ENCODE measurements at places on chromosomes 3 and 15. TPM values are rescaled to one million over a fixed set of nuclear protein-coding genes. Genes with fewer than 3 reads are reported as not detected.

The ARHGEF26 gene
- total RNA-seq: 4.7 TPM

DNA sequence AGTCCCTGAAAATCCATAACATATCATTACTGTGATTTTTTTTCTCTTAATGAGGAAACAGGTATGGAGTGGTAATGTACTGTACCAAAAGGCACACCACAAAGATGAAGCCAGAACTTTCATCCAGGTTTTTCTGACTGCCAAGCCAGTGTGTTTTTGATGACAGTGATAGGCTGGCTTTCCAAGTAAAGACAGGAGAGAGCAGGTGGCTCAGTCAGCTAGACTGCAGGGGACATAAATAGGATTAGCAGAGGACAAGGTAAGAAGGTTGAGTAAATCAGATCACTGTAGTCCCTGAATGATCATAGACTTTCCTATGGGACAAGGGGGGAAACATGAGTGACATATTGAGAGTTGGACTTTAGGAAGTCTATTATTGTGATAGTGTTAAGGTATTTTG, 127.9 kb downstream of the GADL1 start:
- no peak for ATAC-seq

GRCh38 chr3:141243271-141243707, 11.7 kb downstream of the PXYLP1 start:
- ATAC-seq: no peak

The LRRIQ4 gene
- not detected for total RNA-seq

The HMG20A gene
- total RNA-seq: 12.6 TPM

The CCR8 gene
- total RNA-seq: 0.16 TPM

The CHRNA7 gene
- total RNA-seq: 0.76 TPM

The ITIH4 gene
- total RNA-seq: 2.1 TPM

DNA sequence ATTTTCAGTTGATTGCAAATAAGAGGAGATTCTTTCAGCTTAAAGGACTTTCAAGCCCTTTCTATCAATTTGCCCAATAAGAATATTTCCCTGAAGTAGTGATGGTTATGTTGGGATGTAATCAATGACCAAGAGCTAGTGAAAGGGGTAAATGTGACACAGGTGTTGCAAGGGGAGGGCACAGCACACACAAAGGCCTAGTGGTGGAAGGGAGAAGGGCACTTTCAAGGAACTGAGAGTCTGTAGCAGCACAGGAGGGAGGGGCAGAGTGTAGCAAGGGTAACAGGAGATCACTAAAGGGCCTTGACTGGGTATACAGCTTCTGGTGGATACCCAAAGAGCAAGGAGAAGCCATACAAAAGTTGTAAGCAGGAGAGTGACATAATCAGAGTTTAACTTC, 217.8 kb upstream of the ARHGEF26 start:
- ATAC-seq: no peak

The LRTM1 gene
- total RNA-seq: not detected

DNA sequence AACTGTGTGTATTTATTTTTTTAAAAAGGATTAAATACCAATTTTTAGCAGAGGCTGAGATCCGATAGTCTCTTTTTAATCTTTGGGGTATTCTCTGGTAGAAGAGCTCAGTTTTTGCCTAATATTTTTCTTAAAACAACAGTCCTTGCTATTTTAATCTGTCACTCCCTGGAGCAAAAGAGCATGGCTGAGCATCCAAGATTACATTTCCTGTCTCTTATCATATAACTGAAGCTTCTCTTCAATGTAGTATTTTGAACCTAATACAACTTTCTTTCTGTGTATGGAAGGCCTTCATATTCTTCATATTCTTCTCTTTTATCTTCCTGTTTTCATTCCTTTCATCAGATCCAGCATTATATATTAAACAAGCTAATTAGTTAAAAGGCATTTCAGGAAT, 293.7 kb downstream of the NSUN3 start:
- no peak for ATAC-seq

GRCh38 chr3:2659896-2660295, 450.3 kb downstream of the IL5RA start:
- ATAC-seq: no peak

DNA sequence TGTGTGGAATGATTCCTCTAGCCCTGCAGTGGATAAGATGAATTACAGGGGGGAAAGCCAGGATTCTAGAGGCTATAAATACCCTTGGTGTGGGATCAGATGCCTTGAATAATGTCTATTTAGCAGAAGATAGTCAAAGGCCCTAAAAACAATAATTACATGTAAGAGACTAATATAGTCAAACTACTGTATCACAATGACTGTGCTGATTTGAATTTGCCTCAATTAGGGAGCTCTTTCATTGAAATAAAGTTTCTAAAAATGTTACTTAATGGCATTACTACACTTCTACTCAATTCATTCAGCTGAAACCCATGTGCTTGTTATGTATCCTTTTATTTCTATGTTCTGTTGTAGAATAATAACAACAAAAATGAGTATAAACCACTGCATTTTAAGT, 915.6 kb downstream of the TUSC7 start:
- no peak for ATAC-seq

Data from esophagus mucosa (tissue), 1 donor.